ENCODE measurements at places on chromosomes 7 and 10.

GRCh38 chr10:6050801-6051445, 11.2 kb downstream of the IL2RA start:
- DNase-seq = peak; percentile 87

- DNase-seq = peak; percentile 30
Measured at GRCh38 chr10:48634198-48634983, 29.5 kb upstream of the ARHGAP22 start.

DNA sequence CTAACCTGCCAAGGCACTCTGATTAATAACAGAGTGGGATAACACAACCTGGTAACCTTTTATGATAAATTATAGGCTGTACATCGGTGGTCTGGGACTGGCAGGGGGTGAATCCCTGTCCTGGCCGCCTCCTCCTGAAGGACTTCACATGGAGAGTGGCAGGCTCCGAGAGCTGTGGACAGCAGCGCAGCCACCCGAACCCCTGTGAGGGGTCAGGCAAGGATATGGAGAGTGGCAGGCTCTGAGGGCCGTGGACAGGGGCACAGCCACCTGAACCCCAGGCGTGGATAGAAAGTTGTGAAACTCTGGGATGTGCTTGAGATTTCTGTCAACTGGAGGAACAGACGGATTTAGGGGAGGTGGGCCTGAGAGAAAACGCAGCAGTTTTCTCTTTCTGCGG, 107.0 kb upstream of the MGMT start:
- no peak for DNase-seq

DNA sequence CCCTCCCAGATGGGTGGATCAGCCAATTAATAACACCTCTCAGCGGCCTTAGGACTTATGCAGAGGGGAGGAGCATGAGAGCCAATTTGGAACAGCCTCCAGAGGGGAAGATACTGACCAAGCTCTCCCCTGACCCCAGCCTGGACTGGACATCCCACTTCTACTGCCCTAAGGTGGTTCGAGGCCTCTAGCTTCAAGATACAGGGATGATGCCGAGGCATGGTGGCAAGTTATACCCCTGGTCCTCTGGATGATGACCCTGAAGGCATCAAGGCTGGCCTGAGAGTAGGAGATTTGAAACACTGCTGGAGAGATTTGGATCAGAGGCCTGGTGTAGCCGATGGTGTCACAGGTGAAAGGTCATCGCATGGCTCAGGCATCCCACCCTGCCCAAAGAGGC, 3.2 kb downstream of the CDH23 start:
- no peak for DNase-seq

DNA sequence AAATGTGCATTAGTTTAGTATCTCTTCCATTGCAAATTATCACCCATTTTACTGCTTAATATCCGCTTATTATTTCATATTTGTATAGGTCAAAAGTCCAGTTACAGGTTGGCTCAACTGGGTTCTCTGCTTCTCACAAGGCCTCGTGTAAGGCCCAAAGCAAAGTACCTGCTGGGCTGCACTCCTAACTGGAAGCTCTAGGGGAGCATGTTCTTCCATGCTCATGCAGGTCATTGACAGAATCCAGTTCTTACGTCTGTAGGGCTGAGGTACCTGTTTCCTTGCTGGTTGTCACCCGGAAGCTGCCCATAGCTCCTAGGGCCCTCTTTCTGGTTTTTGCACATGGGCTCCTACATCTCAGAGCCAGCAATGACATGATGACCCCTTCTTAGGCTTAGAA, 79.6 kb downstream of the RAPGEF5 start:
- no peak for DNase-seq

DNA sequence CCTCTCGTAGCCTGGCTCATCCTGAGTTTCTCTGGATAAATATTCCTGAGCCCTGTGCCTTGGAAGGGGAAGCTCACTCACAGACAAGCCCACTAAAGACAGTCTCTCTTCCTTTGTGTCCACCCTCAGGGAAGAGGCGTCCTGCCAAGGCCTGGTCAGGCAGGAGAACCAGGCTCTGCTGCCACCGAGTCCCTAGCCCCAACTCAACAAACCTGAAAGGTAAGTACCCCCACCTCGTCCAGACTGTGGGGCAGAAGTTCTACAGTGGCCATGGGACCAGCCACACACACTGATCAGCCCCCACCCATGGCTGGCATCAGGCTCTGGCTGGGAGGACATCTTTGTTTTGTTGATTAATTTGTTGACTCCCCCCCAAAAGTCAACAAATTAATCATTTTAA, 2.8 kb downstream of the GPR15LG start:
- no peak for DNase-seq

GRCh38 chr7:22601812-22602565, 102.0 kb upstream of the STEAP1B start:
- DNase-seq = no peak

DNA sequence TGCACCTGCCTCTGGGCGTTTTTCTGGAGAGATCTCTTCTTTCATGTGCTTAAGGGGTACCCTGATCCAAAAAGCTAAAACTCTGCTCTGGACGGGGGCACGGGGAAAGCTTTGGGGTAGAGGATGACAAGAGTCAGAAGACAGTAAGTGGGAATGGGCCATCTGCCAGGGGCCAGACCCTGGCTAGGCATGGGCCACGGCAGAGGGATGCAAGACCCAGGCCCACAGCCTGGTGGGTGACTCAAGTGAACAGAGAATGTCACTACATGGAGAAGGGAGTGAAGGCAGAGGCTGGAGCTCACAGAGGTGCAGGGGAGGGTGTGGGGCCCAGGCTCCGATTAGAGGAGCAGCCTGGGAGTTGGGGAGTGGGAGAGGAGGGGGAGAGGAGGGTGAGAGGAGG, 15.3 kb downstream of the FLNC start:
- DNase-seq = no peak

DNA sequence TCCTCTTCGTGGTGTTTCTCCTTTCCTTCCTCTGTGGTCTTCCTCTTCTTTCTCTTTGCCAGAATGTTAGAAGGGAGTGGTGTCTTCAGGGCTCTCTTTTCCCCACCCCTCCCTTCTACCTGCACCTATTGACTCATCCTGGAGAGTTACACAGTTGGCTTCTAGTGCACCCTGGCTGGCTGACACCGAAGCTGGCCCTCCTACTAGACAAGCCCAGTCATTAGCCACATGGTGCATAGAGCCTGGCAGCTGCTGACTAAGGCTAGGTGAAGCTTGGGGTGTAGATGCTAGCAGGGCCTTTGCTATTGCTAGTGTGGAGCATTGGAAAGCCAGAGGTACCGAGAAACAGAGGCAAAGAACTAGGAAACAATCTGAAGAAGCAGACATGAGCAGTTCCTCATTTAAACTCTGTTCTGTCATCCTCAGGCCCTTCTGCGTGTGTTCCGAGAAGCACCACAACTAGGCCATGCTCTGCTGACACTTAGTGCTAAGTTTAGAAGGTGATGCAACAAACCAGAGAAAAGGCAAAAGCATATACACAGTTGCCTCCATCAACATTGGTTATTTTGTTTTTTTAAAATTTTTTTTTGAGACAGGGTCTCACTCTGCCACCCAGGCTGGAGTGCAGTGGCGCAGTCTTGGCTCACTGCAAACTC, 213.9 kb downstream of the BAMBI start:
- no peak for DNase-seq

DNA sequence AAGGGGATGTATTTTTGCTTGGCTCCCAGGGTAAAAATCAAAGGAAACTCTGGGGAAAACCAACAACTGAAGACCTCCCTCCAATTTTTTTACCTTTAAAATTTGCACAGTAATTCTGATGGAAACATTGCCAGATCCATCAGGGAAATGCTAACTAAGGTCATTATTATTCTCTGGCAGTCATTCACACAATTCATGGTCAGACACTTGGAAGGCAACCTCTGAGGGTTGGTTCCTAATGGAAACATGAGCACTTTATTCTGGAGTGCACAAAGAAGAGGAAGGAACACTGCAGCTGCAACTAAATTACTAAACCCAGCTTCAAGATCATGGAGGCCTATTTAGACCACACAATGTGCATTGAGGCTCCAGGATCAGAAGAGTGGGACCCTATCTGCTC, 34.2 kb downstream of the SRI start:
- DNase-seq = no peak

- no peak for DNase-seq
Measured at GRCh38 chr7:13984831-13985685, 4.4 kb downstream of the ETV1 start.
